GM12865 (cell line): ENCODE measurements at places on chromosomes 13 and 19.

- DNase-seq: no peak
These were observed 54.5 kb downstream of the GPR180 start for GRCh38 chr13:94656176-94656575.

DNA sequence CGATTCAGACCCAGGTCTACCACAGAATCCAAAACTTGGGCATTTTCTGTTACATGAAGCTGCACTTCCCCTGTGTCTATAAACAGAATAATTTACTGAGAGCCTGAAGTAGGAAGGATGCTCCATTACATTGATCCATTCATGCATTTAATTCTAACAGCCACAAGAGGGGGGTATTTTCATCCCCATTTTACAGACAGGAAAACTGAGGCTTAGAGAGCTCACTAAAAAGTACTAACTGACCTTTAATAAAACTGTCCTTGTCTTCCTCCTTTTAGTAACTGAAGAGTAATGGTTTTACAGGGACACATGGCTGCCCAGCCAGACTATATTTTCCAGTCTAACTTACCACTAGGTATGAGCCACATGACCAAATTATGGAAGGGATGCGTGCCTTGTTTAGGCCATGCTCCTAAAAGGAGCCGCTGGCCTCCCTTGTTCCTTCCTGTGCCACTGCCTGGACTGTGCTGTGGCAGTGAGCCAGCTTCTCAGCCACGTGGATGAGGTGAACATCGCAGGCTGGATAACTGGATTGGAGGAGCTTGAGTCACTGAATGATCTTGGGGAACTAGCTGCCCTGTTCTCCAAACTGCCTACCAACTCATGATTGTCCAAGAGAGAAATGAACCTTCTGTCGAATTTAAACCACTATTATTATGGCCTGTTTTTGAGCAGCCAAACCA lies 108.3 kb downstream of the DOCK9 start:
- DNase-seq: peak; percentile 30

DNA sequence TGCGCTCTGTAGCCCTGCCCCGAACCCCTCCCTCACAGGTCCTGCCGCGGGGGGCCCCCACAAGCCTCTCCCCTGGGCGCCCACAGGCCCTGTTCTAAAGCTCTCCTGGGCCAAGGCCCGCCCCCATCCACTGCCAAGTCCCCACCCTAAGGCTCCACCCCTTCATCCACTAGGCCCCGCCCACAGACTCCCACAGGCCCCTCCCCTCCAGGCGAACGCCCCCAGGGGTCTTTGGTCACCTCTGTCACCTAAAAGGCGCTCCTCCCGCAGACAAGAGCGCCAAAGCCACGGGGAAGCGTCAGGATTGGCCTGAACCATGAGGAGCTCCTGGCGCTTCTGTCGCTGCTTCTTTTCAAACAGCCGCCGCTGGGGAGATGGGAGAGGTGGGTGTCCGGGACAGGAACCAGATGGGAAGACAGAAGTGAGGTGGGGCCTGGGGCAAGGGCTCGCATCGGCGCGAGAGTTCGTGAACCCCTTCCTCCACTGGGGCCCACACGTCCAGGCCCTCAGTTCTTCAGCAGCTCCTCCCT lies 2.3 kb downstream of the TULP2 start:
- DNase-seq: peak; percentile 54

DNA sequence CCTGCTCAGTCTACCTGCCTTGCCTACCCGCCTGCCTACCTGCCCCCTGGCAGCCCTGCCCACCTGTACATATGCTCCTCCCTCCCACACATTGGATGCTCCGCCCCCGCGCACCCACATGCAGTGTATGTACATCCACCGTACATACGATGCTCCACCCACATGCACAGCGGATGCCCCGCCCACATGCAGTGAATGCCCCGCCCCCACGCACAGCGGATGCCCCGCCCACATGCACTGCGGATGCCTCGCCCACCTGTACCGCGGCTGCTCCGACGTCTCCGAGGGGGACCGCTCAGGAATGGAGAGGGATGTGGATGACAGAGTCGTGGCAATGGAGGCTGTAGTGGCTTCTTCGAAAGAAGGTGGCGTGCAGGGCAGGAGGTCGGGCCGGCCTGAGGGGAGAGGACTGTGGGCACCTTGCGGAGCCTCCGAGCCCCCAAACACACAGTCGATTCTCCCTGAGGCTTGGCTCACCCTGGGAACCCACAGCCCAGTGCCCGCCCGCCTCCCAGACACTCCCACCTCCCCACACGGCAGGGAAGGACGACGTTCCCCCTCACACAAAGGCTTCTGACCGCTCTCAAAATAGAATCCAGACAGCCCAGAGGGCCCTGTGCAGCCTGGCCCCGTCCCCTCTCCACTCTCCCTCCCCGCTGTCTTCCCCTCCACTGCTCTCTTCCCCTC lies 16.5 kb upstream of the CACTIN start:
- peak; percentile 36 for DNase-seq

DNA sequence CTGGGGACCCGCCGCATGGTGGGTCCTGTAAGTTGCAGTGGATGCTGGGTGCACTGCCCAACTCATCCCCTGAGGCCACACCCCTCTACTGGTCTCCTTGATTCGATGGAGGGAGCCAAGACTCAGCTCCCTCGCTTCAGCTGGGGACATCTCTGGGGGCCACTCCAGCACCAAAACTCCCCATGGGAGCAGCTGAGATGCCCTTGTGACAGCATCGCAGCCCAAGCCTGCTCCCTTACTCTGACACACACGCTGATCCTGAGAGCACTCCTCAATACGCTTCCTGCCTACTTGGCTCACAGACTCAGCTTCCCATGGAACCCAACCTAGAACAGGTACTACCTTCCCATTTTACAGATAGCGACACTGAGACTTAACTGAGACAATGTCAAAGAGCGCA lies 56.2 kb downstream of the PEPD start:
- DNase-seq: no peak

GRCh38 chr19:14406645-14407401 lies 12.3 kb downstream of the DDX39A start:
- DNase-seq: no peak

GRCh38 chr19:47447470-47448359 lies 24.0 kb downstream of the SLC8A2 start:
- peak; percentile 41 for DNase-seq

DNA sequence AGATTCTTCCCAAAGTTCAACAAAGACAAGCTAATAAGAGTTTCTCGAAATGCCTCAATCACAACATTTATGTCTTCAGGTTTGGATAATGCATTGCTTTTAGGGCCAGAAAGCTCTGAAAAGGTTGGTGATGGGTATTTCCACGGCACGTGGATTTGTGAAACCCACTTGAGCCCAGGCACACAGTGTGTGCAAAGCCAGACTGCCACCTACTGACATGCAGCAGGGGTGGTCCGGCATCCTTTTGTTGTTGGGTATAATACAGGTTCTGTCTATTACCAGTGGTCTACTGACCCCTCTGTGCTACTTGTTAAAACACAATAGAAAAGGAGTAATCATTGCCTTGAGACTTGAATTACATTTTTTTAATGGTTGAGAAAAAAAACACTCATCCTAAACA lies 225.6 kb downstream of the RAP2A start:
- peak; percentile 54 for DNase-seq

DNA sequence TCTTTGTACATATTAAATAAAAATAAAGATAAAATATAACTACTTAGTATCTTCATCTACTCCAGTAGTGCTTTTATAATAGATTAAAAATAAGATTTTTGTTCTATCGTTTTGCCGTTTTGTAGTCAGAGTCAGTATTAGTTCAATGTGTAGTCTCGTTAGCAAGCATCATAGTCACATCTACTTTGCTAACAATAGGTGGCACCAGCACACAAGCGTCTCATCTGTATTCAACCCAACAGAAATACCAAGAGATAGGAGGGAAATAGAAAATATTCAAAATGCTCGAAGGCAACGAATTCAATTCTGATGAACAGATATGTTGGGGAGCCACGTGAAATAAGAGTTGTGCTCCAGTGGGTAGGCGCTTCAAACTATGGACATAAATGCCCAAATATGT lies 21.4 kb upstream of the MICU2 start:
- DNase-seq: peak; percentile 67

GRCh38 chr13:40116008-40116407 lies 460.5 kb downstream of the COG6 start:
- DNase-seq: peak; percentile 62

GRCh38 chr19:17830567-17831418 lies 9.5 kb upstream of the INSL3 start:
- DNase-seq: peak; percentile 70

GRCh38 chr19:6061376-6062130 lies 48.7 kb downstream of the RFX2 start:
- no peak for DNase-seq

DNA sequence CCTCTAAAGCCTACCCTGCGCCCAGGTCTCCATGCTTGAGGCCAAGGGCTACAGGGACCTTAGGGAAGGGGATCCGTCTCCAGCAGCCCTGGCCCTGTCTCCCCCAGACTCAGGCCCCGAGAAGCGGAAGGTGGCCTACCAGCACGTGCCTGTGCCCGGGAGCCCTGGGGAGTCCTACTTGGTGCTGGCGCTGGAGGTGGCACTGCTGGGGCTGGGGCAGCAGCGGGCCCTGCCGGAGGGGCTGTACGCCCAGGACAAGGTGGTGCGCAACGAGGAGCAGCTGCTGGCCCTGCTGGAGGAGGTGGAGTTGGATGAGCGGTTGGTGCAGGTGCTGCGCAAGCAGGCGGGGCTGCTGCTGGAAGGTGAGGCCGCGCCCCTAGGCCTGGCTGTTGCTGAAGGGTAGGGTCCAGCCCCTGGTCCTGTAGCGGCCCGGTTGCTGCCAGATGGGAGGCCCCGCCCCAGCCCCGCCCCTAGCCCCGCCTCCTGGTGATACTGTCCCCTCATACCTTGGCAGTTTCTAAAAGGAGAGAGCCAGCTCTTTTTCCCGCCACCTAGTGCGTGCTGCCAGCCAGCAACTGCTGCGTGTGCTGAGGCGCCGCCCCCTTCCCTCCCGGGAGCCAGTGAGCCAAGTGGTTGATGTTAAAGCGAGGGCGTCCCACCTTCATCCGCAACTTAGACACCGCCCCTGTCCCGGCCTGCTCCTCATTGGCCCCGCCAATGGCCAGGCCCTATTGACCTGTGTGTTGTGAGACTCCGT lies 22.6 kb downstream of the ZSWIM4 start:
- DNase-seq: no peak

- DNase-seq: peak; percentile 72
These were observed 22.0 kb upstream of the UBAC2 start for GRCh38 chr13:99178636-99179035.

DNA sequence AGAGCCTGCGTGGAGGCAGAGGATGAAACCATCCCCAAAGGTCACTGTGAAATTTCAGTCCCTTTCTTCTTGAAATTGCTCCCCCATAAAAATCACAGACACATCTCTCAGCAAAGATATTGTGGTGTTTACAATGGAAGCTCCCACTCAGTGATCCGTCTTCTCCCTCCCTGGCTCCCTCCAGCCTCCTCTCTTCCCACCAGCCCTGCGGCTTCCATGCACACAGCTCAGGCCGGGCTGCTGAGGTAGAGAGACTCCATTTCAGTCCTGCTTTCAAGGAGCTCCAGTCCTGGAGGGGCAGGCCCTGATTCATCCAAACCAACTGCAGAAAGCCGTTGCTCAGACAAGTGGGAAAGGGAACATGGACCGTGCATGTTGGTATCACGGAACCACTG lies 24.0 kb upstream of the MIER2 start:
- DNase-seq: no peak

DNA sequence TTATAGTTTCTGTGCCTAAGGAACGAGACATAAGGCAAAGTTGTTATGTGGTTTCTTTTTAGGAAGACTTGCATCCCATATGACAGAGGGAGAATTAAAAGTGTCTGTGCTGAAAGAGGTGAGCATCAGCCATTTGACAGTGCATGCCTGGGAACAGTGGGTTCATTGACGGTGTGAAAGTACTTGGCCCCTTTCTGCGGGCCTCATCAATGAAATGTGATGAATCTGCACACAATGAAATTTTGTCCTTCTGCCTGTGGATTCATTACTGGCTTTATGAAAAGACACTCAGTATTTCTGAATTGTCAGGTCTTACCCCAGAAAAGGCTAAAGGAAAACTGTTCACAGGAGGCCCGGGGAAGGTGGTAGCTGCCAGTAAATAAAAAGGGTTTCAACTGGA lies 295.8 kb downstream of the FOXO1 start:
- no peak for DNase-seq

DNA sequence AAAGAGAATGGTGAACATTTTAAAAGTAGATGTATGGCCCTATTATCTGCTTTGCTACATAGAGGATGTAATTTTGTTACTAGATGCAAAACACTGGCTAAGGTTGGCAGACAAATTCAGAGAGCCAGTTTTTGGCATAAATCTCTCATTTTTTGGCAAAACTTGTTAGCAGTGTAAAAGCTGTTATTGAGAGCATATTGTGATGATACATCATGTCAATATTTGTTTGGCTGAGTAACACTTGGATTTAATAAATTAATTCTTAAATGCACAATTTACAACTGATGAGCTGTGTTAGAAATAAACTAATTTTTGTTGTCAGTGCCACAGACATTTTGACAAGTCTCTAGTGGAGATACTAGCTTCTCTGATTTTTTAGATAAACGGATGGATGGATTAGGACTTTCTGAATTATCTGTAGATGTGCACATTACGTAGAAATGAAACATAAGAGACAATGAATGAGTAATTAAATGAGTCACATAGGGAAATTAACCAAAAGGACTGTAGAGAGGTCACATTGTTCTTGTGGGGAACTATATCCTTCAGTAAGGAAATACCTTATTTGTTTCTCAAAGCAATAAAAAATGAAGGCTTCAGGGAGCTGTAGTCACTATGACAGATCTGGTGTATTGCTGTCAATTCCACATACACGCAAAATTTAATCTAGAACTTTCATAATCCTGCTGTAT lies 17.4 kb downstream of the UFM1 start:
- no peak for DNase-seq

DNA sequence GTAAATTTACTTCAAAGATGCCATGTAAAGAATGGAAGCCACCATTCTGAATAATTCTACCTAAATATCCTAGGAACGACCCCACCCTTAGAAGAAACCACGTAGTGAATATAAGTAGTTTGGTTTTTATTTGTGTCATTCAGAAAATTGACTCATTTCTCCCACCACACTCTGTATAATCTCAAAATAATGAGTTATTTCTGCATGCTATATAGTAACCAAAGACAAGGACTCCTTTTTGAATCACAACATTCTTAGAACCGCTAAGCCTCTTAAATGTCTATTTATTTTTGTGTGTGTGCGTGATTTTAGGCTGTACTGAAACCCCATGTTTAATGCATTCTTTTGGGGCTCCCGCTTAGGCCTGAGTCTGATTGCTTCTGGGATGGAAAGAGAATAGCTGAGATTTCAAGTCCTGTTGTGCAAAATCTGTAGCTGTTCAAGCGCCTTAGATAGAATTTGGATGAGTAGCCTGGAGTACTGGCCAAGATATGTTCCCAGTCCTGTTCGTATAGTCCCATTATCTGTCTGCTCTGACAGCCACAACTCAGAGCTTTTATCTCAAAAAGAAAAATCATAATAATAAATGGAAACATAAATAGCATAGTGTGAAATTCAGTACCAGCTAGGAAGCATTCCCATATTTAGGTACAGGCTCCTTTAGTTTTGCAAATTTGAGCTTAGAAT lies 532.4 kb upstream of the NBEA start:
- no peak for DNase-seq

GRCh38 chr13:113064534-113065405 lies 40.8 kb upstream of the F7 start:
- DNase-seq: no peak
